ENCODE measurements at places on chromosomes 3 and 15. TPM values are rescaled to one million over a fixed set of nuclear protein-coding genes. Genes with fewer than 3 reads are reported as not detected.

- DNase-seq: no peak
- no peak overlapping the region for H3K4me3 ChIP-seq
- no peaks in the 10 kb centered on the region for H3K27me3 ChIP-seq
- no peaks in the 10 kb centered on the region for H3K4me1 ChIP-seq
- no peaks in the 10 kb centered on the region for H3K36me3 ChIP-seq
- no peak overlapping the region for H3K27ac ChIP-seq
These were observed 374.9 kb upstream of the LRRC3B start for GRCh38 chr3:26247712-26248111.

DNA sequence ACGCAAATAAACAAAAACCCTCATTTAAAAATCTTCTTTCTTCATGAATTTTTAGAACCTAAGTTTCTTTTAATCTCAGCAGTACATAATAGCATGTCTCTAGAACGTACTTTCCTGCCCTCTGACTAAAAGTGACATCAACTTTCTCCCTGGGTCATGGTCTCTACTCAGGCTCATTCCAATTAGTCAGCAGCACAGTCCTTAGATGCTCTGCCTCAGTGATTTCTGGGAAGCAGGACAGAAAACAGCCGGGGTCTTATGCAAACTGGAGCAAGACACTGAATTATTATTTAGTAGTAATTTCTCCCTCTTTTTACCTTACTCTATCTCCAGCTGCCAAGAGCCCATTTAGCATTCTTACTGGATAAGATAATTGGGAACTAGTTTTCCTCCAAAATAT is 365.2 kb downstream of the TUSC7 start:
- no peaks in the 10 kb centered on the region for H3K4me1 ChIP-seq
- no peak overlapping the region for H3K4me3 ChIP-seq
- H3K27me3 ChIP-seq: no peaks in the 10 kb centered on the region
- no peaks in the 10 kb centered on the region for H3K36me3 ChIP-seq

GRCh38 chr15:73265536-73266153 is 103.1 kb downstream of the HCN4 start:
- DNase-seq: peak; percentile 27
- H3K4me3 ChIP-seq: no peak overlapping the region
- peaks cover 2% of the 10 kb centered on the region for H3K27me3 ChIP-seq
- H3K36me3 ChIP-seq: no peaks in the 10 kb centered on the region
- no peaks in the 10 kb centered on the region for H3K4me1 ChIP-seq

GRCh38 chr3:148601766-148602685 is 95.7 kb upstream of the AGTR1 start:
- H3K27ac ChIP-seq: no peak overlapping the region
- H3K36me3 ChIP-seq: no peaks in the 10 kb centered on the region
- no peaks in the 10 kb centered on the region for H3K27me3 ChIP-seq
- no peak overlapping the region for H3K4me3 ChIP-seq
- no peaks in the 10 kb centered on the region for H3K4me1 ChIP-seq

- H3K27ac ChIP-seq: peak overlapping the region; percentile 63
- H3K4me1 ChIP-seq: peaks cover 24% of the 10 kb centered on the region
- no peak overlapping the region for H3K4me3 ChIP-seq
- DNase-seq: no peak
- peaks cover 76% of the 10 kb centered on the region for H3K36me3 ChIP-seq
These were observed 12.2 kb upstream of the SACM1L start for GRCh38 chr3:45677033-45677446.

DNA sequence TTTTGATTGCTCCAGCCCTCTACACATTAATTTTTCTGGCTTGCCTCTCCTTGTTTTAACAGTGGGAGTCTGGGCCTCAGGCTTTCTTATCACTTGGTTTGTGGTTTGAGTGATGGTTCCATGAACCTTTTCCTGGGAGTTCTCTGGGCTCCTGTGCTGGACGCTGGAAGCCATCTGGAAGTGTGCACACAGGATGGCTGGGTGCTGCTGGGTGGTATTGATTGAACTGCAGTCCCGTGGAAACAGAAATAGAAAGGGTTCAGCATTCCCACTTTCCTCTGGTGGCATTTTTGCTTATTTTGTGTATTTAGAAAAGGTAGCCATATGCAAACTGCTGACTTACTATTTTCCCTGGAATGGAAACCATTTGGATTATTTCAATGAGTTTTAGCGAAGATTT is 25.6 kb downstream of the MITF start:
- DNase-seq: peak; percentile 10
- peak overlapping the region; percentile 41 for H3K4me3 ChIP-seq
- no peaks in the 10 kb centered on the region for H3K36me3 ChIP-seq

- H3K4me1 ChIP-seq: no peaks in the 10 kb centered on the region
- H3K4me3 ChIP-seq: no peak overlapping the region
- no peak for DNase-seq
- no peak overlapping the region for H3K27ac ChIP-seq
- no peaks in the 10 kb centered on the region for H3K36me3 ChIP-seq
These were observed 40.7 kb downstream of the MYRIP start for GRCh38 chr3:39849992-39850715.

DNA sequence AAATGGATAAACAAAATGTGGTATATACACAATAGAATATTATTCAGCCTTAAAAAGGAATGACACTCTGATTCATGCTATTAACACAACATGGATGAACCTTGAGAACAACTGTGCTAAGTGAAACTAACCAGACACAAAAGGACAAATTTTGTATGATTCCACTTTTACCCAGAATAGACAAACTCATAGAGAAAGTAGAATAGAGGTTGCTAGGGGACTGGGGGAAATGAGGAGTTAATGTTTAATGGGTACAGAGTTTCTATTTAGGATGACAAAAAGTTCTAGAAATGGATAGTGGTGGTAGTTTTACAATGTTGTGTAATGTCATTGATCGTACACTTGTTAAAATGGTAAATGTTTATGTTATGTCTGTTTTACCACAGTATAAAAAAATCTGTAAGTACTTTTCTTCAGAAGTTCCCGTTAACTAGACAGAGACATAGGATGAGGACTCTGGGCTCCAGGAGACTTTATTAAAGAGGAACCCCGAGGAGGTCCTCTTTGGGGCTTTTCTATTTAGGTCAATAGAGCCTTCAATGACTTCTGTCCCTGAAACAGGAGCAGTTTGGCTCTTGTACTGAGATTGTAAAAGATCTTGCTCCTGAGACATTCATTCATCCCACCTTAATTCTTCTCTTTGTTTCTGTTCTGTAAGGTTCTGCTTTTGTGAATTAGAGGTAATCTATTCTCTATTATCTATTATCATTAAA is 24.5 kb downstream of the ABHD6 start:
- no peak overlapping the region for H3K4me3 ChIP-seq
- H3K4me1 ChIP-seq: no peaks in the 10 kb centered on the region
- no peak for DNase-seq

DNA sequence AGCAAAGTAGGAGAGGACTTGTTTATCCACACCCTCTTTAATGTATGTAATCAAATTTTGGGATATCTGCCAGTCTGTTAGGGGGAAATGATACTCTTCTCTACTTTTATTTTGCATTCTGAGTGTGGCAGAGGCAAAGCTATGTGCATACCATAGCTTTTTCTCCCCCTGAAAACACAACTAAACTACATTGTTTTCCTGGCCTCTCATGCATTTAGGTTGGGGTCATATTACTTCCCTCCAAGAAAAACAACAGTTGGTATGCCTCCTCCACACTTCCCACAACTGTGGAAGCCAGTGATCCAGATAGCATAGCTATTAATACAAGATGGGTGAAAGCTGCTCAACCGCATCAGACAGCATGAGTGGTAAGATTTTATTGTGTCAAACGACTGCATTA is 6.9 kb downstream of the RPL15 start:
- peaks cover 41% of the 10 kb centered on the region for H3K36me3 ChIP-seq
- no peak overlapping the region for H3K4me3 ChIP-seq

The IGF1R gene
- polyA plus RNA-seq: 0.35 TPM

The PLA2G4D gene
- polyA plus RNA-seq: not detected

The TMEM43 gene
- 66.7 TPM for polyA plus RNA-seq

All from CD14-positive monocyte (primary cell).